ENCODE measurements at places on chromosomes 12 and 14.

- DNase-seq = no peak
Observed at GRCh38 chr12:30026621-30027234, 243.0 kb upstream of the TMTC1 start.

DNA sequence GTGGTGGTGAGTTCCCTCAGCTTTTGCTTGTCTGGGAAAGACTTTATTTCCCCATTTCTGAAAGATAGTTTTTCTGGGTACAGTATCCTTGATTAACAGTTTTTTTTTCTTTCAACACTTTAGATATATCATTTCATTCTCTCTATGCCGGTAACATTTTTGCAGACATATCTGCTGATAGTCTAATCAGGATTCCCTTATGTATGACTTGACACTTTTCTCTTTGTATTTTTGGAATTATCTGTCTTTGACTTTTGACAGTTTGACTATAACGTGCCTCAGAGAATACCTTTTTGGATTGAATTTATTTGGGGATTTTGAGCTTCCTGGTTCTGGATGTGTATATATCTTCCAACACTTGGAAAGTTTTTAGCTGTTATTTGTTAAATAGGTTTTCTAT, 234.8 kb upstream of the PRICKLE1 start:
- DNase-seq = no peak

- DNase-seq = no peak
Observed at GRCh38 chr14:38278035-38278434, 22.1 kb upstream of the CLEC14A start.

DNA sequence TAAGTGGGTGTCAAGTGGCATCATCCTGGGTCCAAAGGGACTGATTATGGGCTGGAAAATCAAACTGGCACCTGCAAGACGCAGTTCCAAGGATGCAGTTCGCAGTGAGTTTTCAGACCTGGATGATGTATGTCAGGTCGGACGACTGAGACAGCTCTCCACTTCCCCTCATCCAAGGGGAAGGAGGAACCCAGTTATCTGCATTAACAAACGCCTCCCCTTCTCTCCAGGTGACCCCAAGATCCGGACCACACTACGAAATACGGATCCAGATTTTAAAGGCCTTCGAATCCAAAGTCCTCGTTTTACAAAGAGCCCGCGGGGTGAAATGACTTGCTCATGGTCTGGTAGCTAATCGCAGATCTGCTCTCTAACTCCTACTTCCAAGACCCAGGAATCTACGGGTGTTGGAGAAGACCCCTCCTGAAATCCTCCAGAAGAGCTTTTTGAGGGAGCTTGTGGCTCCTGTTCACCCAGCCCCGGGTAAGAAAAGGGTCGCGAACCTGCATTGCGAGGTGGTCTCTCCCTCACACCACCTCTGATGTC, 460 bp upstream of the SYNE2 start:
- DNase-seq = no peak

GRCh38 chr14:62954165-62954564, 91.1 kb downstream of the KCNH5 start:
- no peak for DNase-seq

DNA sequence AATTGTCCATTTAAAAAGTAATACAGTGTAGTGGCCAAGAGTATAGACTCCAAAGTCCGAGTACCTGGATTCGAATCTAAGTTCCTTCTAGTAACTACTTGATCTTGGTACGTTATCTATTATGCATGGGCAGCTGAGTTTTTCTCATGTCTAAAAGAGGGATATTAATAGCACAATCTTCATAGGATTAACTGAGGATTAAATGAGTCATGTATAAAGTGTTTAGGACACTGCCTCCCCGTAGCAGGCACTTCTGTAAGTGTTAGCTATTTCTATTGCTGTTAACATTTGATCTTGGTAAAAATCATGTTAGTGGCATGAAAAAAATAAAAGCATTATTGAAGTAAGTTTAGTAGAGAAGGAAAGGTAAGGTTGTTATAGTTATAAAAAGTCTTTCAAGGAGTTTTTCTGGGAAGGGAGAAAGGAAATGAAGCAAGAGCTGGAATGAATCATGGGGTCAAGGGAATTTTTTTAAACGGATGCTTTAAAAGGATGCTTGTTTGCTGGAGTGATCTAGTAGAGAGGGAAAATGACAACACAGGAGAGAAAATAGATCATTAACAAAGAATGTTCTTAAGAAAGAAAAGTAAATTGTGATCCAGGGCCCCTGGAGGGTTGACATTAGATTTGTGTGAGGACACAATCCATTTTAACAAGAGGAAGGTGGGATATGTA, 502.2 kb upstream of the USP15 start:
- no peak for DNase-seq

GRCh38 chr14:104253901-104254353, 115.5 kb downstream of the KIF26A start:
- DNase-seq = no peak

GRCh38 chr12:98244136-98244535, 271.3 kb upstream of the TMPO start:
- no peak for DNase-seq

DNA sequence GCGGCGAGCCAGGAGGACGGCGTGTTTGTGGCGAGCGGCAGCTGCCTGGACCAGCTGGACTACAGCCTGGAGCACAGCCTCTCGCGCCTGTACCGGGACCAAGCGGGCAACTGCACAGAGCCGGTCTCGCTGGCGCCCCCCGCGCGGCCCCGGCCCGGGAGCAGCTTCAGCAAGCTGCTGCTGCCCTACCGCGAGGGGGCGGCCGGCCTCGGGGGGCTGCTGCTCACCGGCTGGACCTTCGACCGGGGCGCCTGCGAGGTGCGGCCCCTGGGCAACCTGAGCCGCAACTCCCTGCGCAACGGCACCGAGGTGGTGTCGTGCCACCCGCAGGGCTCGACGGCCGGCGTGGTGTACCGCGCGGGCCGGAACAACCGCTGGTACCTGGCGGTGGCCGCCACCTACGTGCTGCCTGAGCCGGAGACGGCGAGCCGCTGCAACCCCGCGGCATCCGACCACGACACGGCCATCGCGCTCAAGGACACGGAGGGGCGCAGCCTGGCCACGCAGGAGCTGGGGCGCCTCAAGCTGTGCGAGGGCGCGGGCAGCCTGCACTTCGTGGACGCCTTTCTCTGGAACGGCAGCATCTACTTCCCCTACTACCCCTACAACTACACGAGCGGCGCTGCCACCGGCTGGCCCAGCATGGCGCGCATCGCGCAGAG, 873 bp downstream of the PLXNC1 start:
- no peak for DNase-seq

DNA sequence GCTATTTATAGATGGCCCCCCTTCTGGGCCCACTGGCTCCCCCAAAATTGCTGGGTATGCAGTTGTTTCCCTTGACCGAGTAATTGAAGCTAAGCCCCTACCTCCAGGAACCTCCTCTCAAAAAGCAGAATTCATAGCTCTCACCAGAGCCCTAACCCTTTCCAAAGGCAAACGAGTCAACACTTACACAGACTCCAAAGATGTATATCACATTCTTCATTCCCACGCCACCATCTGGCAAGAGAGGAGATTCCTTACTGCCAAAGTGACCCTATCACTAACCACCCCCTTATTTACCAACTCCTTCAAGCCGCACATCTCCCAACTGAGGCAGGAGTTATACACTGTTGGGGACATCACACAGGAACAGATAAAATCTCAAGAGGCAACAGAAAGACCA, 66.8 kb downstream of the MOK start:
- DNase-seq = no peak

DNA sequence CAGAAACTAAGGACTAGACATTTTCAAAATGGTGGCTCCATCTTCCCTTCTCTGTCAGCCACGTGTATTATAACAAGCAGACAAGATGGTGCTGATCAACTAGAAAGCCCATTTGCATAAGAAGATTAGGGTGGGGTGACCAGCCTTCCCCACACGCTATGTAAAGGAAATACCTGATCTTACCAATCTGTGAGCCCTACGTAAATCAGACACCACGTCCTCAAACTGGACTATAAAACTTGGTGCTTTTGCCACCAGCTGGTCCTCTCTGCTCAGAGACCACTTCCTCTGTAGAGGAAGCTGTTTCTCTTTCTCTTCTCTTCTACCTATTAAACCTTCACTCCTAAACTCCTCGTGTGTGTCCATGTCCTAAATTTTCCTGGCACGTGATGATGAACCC, 101.1 kb upstream of the PLEKHG7 start:
- DNase-seq = no peak

- DNase-seq = no peak
Observed at GRCh38 chr12:108691998-108692808, 39.1 kb downstream of the CORO1C start.

GRCh38 chr12:49924628-49925246, 21.0 kb upstream of the FAIM2 start:
- DNase-seq = no peak

- no peak for DNase-seq
Observed at GRCh38 chr14:23034498-23035302, at the start of gene PSMB5. Gene PSMB5 (minus strand): TSS chr14:23034900. CDS start chr14:23034881, 19 bp downstream.

GRCh38 chr12:72289633-72290032, 17.5 kb downstream of the TRHDE start:
- no peak for DNase-seq

GRCh38 chr14:104989951-104990303, 4.3 kb downstream of the CLBA1 start:
- no peak for DNase-seq

- no peak for DNase-seq
Observed at GRCh38 chr14:74616507-74616906, 4.5 kb upstream of the LTBP2 start.

DNA sequence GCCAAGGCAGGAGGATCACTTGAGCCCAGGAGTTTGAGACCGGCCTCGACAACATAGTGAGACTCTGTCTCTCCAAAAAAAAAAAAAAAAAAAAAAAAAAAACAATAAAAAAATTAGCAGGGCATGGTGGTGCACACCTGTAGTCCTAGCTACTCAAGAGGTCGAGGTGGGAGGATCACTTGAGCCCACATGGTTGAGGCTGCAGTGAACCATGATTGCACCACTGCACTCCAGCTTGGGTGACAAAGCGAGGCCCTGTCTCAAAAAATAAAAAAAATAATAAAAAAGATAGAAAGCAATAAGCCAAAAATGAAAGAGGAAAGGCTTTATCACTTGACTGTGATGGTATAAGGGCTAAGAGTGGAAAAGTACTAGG, 10.2 kb upstream of the PEBP1 start:
- DNase-seq = no peak
